ENCODE measurements at places on chromosomes 5 and 9.

- DNase-seq = no peak
Measured at GRCh38 chr9:127806871-127807270, 4.2 kb downstream of the FPGS start.

GRCh38 chr5:9731159-9731558, 101.0 kb upstream of the TAS2R1 start:
- no peak for DNase-seq

- DNase-seq = peak; percentile 21
Measured at GRCh38 chr5:33688066-33688465, 203.7 kb downstream of the ADAMTS12 start.

- peak; percentile 27 for DNase-seq
Measured at GRCh38 chr5:140734354-140734753, 34.1 kb downstream of the ZMAT2 start.

DNA sequence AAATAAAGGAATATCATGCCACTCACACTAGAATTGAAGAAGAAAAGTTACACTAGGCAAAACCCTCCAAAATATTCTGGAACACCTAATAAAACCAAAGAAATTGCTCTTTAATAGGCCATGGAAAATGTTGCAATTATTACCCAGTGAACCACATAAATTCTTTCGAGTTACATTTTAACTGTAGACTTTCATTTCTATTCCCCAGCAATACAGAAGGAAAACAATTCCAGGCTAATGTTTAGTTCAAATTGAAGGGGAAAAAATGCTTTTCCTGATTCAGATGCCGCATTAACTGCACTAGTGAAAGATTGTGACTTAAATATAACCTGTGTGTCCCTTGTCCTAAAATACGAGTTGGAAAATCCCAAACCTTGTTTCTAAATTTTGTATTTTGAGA, 439.3 kb upstream of the ADAMTS16 start:
- no peak for DNase-seq

DNA sequence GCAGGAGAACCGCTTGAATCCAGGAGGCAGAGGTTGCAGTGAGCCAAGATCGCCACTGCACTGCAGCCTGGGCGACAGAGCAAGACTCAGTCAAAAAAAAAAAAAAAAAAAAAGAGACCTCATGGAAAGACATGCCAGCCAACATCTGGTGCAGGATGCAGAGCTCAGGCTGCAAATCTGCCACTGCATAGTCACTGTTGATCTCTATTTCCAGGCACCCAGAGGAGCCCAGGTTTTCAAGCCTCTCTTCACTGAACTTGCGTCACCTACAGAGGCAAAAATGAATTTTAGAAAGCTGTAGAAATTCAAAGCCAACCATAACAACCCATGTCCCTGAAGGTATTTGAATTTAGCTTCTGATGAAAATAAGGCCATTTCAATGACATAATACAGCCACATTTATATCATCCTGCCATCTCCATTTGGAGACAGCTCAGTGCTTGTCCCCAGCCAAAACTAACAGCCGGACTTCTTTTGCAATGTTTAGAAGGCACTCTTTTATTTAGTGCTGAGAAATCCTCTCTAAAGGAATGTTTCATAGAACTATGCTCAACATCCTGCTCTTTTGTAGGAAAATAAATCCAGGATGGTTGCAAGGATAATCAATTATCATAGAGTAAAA, 113.3 kb downstream of the SNX18 start:
- DNase-seq = no peak

Data from iris pigment epithelial cell (primary cell).